ENCODE measurements at places on chromosomes 13 and 19.

GRCh38 chr13:111946214-111946613 is 120.7 kb upstream of the SOX1 start:
- no peak for DNase-seq

DNA sequence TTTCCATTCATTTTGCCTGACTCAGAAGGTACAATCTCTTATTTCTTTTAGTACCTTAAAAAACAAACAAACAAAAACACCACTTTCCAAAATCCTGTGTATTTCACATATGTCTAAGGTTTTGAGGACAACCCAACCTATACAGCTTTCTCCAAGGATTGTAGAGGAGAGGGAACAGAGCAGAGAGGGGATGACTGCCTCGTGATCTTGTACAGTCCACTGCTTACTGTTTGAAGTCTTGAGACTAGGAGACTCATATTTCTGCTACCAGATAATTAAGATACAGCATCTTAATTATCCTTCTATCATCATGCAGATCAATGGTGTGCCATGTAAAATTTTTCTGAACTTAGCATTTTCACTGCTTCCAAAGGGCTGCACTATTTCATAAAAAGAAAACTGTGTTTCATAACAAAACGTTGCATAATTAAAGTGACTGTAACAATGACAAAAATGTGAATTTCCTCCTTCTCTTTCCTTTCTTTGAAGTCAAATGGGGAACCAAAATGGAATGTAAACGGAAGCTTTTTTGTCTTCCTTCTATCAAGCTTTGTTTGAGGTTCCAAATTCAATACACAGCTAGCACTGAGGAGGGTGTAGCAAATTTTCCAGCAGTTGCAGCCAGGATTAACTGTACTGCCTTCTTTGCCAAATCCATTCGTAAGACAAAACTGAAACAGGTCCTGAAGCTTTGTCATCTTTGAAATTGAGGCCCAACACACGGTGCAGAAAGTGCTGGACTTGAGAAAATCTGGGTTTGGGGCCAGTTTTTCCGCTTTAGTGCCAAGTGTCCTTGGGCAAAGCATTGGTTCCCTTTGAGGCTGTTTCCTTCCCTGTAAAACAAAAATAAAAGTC is 34.9 kb upstream of the RCBTB2 start:
- DNase-seq, result no peak

DNA sequence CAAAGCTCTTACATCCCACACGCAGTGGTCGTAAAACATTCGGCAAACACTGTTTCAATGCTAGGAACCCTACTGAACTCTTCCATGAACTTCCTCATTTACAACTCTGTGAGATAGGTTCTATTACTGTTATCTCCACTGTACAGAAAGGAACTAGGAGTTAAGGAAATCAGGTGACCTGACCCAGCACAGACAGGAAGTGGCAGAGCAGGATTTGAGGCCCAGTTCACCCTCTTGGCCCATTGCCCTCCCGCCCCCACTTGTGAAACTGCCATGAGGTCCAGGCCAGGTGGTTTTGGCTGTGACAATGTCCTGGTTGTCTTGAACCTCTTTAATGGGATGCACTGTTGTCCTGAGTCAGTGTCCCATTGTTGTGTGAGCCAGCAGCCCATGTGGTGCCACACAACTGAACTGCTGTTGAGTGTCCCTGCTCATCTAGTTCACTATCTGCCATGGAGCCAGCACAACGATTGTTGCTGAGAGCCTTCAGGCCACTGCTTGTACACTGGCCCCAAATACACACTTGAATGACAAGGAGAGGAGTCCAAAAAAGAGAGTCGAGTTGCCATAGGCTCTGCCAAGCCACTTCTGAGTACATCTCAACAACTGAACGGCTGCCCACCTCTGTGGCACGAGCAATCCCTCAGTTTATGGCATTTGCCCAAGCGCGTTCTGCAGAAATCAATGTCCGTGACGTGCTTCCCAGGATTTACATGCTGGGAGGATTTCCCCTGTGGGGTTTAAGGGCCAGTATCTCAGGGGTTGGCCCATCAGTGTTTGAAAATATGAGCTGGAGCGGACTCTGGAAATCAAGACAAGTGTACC is 484.6 kb downstream of the TSHZ3 start:
- no peak for DNase-seq

DNA sequence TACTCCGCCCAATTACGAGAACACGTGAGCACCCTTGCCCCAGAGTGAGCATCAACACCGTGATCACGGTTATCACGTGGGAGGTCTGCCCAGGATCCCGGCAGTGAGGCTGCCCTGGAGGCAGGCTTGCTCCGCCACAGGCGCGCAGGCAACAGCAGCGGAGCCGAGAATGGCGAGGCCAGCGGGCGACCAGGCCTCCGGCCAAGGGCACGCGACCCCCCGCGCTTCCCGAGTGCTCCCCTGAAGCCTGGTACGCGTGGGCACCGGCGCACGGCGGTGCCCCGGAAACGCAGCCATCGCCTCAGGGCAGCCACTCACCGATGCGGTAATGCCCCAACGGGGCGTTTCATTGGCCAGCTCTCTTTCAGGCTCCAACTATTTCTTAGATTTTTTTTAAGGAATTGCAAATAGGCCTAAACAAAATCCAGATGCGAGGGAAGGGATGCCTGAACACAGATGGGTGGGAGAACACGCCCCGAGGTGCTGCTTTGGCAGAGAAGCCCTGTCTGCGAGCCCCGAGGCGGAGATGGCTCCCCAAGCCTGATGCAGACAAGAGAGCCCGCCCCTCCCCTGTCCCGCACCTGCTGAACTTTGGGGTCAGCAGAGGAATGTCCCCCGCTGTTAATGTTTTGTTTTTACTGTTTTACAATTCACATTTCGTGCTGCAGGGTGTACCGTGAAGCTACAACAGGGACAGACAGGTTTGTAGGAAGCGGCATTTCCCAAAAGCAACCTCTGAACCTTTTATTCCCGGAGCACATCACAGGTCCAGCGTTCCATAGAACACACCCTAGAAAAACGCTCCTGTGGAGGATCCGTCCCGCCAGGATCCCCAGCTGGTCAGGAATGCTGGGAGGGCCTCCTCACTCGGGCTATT is 132.7 kb downstream of the ZDHHC20 start:
- no peak for DNase-seq

DNA sequence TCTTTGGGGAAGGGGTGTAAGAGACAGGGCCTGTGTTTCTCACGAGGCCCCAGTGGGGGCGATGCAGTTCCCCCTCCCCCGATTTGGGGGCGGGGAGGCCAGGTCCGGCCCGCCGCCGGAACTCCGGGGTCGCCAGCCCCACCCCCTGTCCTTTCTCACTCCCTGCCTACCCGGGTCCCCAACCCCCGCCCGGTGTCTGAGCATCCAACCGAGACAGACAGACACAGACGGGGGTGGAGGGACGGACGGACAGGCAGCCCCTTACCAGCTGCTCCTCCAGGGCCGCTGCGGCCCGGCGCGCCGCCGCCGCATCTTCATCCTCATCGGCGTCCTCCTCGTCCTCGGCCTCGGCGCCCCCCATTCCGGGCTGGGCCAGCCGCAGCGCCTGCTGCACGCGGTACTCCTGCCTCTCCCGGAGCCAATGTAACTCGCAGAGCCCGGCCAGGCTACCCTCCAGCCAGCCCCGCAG is 397 bp downstream of the DACT3 start:
- DNase-seq, result no peak

DNA sequence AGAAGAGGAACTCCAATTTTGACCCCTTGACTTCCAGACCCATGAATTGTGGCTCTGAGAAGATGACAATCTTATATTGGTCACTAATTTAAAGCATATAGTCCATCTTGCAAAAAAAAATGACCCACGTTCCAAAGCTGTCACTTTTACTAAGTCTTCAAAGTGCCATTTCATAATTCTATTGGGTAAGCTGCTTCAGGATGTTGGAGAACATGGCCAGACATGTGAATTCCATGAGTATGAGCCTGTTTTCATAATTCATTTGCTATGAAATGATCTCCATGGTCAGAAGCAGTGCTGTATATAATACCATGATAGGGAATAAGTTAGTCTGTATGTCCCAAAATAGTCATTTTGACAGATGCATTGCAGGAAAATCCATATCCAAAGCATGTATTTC is 1787.3 kb downstream of the SLITRK5 start:
- no peak for DNase-seq

- no peak for DNase-seq
Observed at GRCh38 chr13:43545317-43545874, 241.4 kb downstream of the ENOX1 start.

DNA sequence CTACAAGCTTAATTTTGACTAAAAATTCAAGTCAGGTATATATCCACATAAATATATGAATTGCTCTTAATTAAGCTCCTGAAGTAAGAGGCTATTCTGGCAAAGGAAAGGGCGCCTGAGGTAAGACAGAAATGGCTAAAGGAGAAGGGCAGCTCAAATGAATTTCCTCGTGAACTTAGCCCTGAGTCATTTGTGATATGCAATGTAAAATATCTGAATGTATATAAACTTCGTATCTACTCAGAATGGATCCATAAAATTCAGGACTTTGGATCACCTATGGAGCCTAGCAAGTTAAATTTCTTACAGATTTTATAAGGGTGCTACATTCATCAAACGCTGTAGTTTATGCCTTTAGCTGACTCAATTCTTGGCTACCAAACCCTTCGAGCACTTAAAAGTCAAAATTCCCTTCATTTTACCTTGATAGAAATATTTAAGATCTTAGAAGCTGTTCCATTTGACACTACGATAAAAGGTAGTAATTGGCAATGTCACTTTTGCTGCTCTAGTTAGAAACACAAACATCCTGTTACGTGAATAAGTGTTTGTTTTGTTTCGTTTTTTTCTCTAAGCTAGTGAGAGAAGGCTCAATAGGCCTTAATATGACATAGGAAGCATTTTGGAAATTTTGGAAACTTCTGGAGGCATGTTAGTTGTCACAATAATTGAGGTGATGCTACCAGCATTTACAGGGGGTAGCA is 69.2 kb downstream of the DIAPH3 start:
- DNase-seq, result no peak

DNA sequence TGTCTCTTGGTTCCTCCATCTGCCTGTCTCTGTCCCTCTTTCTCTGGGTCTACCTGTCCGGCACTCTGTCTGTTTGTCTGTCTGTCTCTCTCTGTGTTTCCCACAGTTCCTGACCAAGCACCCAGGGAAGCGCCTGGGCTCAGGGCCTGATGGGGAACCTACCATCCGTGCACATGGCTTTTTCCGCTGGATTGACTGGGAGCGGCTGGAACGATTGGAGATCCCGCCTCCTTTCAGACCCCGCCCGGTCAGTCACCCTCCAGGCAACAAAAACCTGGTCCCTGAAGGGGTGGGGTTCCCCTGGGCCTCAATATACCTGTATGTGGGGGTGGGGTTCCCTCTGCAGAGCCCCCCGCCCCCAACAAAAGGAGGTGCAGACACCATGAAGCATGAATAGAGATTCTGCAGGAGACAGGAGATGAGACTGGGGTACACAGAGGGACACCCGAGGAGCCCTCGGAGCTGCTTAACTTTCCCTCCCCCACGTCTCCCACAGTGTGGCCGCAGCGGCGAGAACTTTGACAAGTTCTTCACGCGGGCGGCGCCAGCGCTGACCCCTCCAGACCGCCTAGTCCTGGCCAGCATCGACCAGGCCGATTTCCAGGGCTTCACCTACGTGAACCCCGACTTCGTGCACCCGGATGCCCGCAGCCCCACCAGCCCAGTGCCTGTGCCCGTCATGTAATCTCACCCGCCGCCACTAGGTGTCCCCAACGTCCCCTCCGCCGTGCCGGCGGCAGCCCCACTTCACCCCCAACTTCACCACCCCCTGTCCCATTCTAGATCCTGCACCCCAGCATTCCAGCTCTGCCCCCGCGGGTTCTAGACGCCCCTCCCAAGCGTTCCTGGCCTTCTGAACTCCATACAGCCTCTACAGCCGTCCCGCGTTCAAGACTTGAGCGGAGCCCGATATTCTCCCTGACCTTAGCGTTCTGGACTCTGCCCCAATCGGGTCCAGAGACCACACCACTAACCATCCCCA is 2.6 kb upstream of the CACNG7 start:
- peak; percentile 89 for DNase-seq

DNA sequence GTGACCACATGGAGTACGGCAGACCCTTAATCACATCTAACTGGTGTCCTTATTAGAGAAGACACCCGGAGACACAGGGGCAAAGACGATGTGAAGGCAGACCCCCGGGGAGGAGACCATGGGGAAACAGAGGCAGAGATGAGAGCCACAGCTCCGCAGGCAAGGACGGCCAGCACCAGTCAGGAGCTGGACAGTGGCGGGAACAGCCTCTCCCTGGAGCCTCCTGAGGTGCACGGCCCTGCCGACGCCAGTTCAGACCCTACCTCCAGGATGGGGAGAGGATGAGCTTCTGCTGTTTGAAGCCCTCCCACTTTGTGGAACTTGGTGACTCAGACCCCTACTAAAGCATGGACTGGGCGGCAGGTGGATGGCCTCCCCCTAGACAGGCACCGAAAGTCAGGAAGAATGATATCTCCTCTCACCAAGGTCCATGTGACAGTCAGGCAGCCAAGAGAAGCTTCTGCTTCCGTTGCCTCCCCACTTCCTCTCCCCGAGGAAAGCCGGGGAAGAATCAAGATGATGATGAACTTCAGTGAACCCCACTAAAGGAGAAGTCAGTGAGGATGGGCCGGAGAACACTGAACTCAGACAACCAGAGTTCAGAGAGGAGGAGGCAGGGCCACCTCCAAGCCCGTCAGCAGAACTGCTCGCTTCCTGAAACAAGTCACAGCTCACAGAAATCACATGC is 25.4 kb downstream of the RAB20 start:
- DNase-seq, result no peak

DNA sequence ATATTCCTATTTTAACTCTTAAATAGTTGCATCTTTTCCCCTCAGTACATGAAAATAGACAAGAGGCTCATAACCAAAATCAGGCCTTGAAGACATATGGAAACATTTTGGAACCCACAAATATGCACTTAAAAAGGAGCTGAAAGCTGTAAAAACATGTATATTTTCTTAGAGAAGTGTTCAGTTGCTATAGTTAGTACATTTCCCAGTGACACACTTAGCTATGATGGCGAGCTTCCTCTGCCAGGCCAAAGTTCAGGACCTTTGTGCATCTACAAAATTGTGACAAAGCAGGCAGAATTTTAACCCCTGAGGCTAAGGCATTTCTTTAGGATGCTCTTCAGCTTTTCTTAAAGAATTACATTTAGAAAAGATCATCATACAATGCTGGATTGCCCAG is 54.5 kb downstream of the RCBTB2 start:
- no peak for DNase-seq

GRCh38 chr19:8306235-8307054 is 1.7 kb downstream of the CD320 start:
- peak; percentile 25 for DNase-seq

GRCh38 chr13:28849441-28849840 is 29.3 kb downstream of the MTUS2 start:
- DNase-seq, result no peak

- no peak for DNase-seq
Observed at GRCh38 chr19:6533746-6534418, 3.1 kb downstream of the TNFSF9 start.

- DNase-seq, result peak; percentile 51
Observed at GRCh38 chr19:48244281-48244680, 11.4 kb downstream of the CARD8 start.

DNA sequence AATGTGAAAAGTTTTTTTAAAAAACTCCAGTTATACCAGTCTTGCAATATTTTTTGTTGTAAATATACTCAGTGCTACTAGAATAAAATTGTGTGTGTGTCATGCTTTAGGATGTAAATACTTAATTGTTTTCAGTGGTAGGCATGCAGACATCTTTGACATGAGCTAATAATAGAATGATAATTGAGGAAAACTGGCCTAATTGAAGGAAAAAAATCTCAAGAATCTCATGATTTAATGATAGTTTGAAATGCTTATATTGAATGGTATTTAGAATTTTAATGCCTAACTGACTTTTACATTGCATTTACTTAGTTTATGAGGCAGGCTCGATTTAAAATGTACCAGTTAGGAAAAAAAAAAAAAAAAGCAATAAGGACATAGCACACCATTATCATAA is 3.2 kb upstream of the MAB21L1 start:
- no peak for DNase-seq

- DNase-seq, result no peak
Observed at GRCh38 chr13:73985783-73986182, 148.4 kb downstream of the KLF12 start.
